LoVo (cell line): ENCODE measurements at places on chromosomes 16 and 17.

- DNase-seq, result no peak
These were observed 261.2 kb downstream of the CBLN1 start for GRCh38 chr16:49020436-49020835.

DNA sequence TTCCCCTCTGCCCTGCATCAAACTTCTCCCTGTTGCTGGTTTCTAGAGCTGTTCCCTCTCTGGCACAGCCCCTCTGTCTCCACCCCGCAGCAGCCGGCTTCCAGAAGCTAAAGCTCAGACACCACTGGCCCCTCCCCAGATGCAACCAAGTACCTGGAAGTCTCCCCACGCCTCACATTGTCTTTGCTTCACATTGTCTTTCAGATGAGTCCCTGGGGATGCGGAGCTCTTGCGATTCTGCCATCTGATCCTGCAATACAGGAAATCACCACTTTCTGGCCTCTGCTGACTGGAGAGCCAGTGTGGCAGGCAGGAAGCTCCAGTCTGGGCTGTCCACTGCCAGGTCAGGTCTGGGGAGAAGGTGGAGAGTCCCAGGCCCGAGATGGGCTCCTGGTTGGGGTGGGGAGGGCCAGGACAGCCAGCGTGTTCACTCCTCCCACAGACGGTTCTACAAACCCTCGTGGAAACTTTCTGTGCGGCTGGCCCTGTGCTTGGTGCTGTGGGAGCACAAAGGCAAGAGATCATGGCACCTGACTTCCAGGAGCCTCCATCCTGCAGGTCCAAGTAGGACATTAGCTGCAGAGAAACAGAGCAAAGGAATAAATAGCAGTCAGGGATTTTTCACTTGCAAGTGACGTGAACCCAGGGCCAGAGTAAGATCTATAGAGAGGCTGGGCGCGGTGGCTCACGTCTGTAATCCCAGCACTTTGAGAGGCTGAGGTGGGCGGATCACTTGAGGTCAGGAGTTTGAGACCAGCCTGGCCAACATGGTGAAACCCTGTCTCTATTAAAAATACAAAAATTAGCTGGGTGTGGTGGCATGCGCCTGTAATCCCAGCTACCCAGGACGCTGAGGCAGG is 47.9 kb upstream of the MAP3K14 start:
- DNase-seq, result no peak

DNA sequence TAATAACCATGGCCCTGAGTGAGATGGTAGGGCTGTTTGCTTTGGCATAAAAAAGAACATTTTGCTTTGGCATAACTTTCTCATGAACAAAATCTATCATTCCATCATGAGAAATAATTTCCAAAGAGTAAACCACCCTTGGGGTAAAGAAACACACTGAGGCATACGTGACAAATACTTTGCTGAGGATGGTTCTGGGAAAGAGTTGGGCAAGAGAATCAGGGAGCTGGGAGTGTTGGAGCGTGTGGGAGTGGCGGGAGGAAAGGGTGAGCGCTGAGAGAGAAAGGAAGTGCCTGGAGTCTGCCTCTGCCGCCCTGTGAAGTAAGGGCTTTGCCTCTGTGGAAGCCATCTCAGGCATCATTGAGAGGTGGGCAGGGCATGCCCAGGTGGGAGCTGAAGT is 60.2 kb upstream of the ARHGAP44 start:
- no peak for DNase-seq

GRCh38 chr17:8649157-8650118 is 18.9 kb upstream of the MYH10 start:
- no peak for DNase-seq

GRCh38 chr16:68719993-68720489 is 17.1 kb upstream of the CDH1 start:
- DNase-seq, result no peak

DNA sequence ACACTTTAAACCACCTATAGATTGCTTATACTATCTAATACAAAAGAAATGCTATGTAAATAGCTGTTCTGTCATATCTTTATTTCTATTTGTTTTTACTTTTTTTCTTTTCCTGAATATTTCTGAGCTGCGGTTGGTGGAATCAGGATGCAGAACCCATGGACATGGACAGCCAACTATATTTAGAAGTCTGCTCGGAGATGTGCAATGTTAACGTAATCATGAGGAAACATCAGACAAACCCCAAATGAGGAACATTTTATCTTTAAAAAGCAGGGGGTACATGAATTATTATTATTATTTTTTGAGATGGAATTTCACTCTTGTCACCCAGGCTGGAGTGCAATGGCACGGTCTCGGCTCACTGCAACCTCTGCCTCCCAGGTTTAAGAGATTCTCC is 31.4 kb upstream of the GHDC start:
- DNase-seq, result no peak
